ENCODE measurements at places on chromosomes 5 and 9. TPM values are rescaled to one million over a fixed set of nuclear protein-coding genes. Genes with fewer than 3 reads are reported as not detected.

PCDHB9 gene
- total RNA-seq = not detected

PAX5 gene
- total RNA-seq = 0.14 TPM

SPAAR gene
- not detected for total RNA-seq

SGCD gene
- total RNA-seq = not detected

CDC25C gene
- 14.9 TPM for total RNA-seq
